ENCODE measurements at places on chromosomes 3 and 15.

DNA sequence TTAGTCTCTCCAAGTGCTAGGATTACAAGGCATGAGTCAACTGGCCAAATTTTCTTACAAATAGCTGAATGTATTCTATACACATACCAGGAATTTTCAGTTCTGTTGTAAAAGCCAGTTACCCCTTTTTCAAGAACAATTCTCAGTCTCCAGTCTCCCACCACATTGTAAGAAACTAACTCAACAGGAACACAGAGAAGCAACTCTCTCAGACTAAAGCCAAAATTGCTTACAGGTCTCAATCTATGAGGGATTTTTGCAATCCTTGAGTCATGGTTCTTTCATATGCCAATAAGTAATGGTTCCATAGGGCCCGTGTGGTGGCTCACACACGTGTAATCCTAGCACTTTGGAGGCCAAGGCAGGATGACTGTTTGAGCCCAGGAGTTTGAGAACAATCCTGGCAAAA lies 8.5 kb downstream of the IP6K2 start:
- no peak for DNase-seq

- no peak for DNase-seq
Observed at GRCh38 chr3:47117807-47118364, 46.0 kb downstream of the SETD2 start.

DNA sequence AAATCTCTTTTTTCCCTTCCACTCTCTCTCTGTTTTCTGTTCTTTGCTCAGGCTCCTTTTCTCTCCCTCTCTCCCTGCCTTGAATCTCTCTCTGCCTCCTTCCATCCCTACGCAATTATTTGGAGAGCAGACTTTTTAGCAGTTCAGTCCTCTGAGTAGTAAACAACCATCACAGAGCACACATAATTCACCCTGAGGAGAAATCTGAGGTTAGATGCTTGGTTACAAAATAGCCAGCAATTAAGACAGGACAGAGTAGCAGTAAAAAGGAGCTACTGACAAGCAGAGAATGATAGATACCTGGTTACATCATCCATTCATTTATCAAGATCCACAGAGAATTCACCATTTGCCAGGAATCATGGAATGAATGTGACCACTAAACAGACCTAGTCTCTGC lies 25.5 kb downstream of the SLC9A9 start:
- DNase-seq: no peak

DNA sequence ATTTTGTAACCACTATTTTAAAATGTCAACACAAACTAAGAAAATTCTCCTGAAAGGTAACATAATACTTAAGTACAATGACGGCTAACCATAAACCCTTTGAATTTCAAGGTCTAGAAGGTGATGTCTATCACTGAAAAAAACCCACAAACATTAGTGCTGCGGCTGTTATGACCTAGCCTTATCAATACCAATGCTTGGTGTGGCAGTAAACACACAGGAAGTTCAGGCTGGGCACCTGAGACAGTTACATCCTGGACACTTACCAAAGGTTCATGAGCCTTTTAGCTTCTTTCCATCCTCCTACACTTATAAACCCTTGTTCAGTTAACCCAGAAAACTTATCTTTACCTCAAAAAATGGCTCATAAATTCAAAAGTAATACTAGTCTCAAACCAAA lies 5.8 kb downstream of the HSPBAP1 start:
- no peak for DNase-seq

GRCh38 chr15:36601952-36602351 lies 22.5 kb downstream of the CDIN1 start:
- no peak for DNase-seq

DNA sequence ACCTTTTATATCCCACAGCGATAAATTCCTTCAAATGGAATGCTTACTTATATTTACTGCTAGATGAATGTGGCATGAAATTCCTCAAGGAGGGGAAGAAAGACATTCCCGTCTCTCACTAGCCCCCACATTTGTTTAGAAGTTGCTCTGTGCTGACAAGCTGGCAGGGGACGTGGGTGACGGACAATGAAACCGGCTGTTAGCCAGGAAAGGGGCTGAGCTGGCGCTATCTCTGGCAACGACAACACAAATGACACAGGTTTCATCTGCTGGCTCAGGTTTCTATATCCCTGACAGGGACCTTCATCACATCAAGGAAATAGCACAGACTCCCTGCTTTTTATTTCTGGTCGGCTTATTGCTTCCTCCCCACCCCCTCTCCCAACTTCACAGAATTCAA lies 15.8 kb downstream of the RUVBL1 start:
- no peak for DNase-seq

DNA sequence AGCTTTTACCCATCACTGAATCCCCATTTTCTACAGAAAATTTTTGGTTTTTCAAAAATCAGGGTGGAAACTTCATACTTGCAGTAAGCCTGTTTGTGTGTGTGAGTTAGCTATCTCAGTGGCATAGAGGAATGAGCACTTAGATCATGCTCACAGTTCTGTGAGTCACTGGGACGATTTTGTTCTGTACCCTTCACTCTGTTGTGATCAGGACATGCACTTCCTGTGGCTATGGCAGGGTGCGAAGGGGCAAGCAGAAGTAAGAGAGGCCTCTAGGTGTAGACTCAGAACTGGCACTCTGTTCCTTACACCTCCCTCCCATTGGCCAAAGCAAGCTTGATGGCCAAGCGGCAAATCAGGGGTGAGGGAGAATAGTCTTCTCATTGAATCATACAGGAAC lies 11.6 kb downstream of the NIPA2 start:
- no peak for DNase-seq

- no peak for DNase-seq
Observed at GRCh38 chr15:66855041-66855440, 153.0 kb downstream of the SMAD6 start.

DNA sequence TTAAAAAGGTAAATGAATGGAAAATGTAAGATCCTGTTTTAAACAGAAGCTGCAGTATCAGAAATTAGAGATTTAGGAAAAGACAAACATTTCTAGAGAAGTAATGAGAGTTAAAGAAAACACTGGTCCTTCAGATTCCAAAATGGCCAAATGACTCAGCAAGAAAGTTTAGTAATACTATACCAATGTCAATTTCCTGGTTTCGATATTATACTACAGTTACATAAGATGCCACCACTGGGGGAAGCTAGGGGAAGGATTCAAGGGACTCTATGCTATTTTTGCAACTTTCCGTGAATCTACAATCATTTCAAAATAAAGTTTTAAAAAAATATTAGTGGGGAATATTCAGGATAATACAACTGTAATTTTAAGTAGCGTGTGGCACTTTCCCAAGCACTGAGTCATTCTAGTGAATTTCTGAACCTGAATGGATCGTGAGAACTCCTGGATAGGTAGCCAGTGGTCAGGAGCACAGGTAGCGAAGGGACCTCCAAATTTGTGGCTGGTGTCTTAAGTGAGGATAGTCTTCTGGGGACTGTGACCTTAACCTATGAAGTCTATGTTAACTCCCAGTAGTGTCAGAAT lies 37.6 kb downstream of the TMCC1 start:
- no peak for DNase-seq

GRCh38 chr15:34620814-34621213 lies 37.4 kb upstream of the GOLGA8B start:
- DNase-seq: no peak

DNA sequence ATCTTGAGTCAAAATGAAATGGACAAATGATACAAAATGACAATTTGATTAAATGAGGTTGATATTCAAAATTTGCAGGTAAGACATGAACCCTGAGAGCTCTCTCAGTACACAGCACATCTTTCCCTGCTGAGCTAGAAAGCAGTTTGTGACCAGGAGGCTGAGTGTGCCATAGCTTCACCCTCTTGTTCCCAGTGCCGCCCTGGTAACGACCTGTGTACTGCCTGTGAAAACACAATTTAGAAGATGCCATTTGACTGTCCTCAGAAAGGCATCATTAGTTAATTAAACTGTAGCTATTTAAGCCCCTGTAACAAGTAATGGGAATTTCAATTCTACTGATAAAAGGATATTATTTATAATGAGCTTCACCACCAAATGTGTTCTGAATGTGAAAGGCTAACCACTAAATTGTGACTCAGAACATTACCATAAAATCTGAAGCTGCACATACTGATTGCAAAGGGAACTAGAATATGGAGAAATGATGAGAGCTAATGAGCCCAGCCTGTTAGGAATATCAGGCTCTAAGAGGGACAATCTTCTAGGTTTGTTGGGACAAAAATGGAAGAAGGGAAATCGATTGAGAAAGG lies 212.9 kb upstream of the ARPP21 start:
- DNase-seq: no peak

GRCh38 chr15:41493205-41493901 lies at the start of gene ITPKA:
Gene ITPKA (plus strand): TSS chr15:41493874. CDS start chr15:41493928, 54 bp downstream.
- no peak for DNase-seq

- DNase-seq: no peak
Observed at GRCh38 chr3:122021811-122022401, at the start of gene ILDR1. Gene ILDR1 (minus strand): TSS chr3:122022247. CDS start chr3:122022077, 170 bp downstream.

DNA sequence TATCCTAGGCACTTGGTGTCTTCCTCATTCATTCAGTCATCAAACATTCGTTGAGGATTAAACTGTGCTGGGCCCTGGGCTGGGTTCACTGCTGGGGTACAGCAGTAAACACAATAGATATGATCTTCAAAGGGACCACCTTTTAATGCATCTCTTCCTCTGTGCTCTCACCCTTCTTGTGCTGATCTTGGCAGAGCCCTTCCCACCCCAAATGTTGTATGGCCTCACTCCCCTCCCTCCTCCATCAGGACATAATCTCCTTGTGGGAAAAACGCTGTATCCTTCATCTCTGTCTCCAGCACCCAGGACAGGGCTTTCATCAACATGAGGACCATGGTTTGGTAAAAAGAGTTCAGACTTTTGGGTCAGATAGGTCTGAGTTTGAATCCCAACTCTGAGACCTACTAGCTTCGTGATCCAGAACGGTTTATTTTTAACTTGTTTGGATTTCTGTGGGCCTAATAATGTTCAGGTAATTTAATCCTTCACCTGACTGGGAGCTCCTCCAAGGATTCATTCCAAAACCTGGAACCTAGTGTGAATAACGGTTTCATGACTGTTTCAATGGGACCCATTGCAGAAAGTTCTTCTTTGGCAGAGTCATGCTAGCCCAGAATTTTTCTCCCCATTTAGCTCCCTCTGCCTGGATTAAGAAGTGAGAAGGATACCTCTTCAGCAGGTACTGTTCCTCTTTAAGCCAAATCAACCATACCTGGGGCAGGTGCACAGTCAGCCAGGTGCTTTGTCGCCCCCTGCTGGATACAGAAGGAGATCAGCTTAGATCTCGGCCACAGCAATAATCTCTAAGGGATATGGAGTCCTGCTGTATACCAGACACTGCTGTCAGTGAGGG lies 5.2 kb upstream of the WNT7A start:
- DNase-seq: no peak

GRCh38 chr15:78662028-78662427 lies 21.0 kb upstream of the CHRNB4 start:
- DNase-seq: no peak

- DNase-seq: peak; percentile 56
Observed at GRCh38 chr3:157436583-157437291, at the start of gene PTX3. Gene PTX3 (plus strand): TSS chr3:157436850. CDS start chr3:157436934, 84 bp downstream.

GRCh38 chr15:60869851-60870250 lies 359.3 kb downstream of the RORA start:
- DNase-seq: no peak

DNA sequence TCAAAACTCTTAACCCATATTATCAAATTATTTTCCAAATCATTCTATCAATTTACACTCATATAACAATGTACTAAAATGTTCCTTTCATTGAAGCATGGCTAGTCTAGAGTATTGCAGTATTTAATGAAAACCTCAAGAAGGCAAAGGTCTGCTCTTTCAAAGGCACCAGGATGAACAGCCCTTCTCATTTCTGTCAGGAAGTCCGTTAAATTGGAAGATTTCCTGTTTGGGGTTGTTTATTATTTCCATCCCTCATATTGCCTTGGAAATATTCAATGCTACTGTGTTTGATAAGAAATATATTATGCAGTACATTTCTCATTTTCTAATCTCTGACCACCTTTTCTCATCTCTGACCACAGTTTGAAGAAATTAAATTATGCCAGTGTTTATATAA lies 25.1 kb downstream of the ACKR4 start:
- no peak for DNase-seq

- no peak for DNase-seq
Observed at GRCh38 chr15:89150762-89151664, 62.8 kb downstream of the ABHD2 start.

- DNase-seq: no peak
Observed at GRCh38 chr3:117752984-117753717, 1043.6 kb downstream of the TUSC7 start.

- no peak for DNase-seq
Observed at GRCh38 chr3:16448639-16449070, 64.8 kb downstream of the RFTN1 start.

All from DMS 273 treated with DMSO at 0.1 percent for 48 hours (cell line).